ENCODE measurements at places on chromosomes 6 and 20.

DNA sequence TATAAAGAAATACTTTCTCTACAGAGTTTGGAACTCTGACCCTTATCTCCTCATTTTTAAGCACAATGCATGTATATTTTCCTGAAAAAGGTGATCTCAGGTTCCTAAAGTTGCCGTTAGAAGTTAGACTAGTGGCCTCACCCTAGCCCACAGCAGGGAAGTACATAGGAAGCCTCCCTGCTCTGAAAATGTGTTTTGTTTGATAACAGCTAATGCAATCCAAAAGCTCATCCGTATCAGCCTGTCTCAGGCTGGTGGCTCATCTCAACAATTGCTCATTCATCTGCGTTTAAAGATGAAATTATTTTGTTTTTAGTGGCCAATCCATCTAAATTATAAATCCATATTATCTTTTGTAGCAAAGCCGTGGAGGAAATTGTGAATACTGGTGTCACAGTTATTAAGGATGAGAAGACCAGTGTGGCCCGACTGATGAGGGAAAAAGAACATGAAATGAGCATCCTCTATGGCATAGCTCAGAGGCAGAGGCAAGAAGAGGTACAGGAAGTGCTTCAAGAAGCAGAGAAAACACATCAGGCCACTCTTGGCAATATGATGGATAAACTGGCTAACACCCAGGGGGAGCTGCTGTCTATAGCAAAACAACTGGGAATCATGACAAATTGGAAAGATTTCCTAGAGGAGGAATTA, 20.1 kb downstream of the C6orf163 start:
- no peak for DNase-seq

- no peak for DNase-seq
Observed at GRCh38 chr20:14178952-14179351, 158.5 kb downstream of the FLRT3 start.

- DNase-seq, result no peak
Observed at GRCh38 chr6:2733736-2734480, 16.8 kb downstream of the MYLK4 start.

GRCh38 chr6:123105561-123105960, 109.5 kb downstream of the CLVS2 start:
- DNase-seq, result no peak

- DNase-seq, result no peak
Observed at GRCh38 chr20:59300333-59301081, at the start of gene EDN3. TSS of gene EDN3 (plus strand) at chr20:59300611. CDS start at chr20:59300813, 202 bp downstream.

- no peak for DNase-seq
Observed at GRCh38 chr20:18191306-18191705, 53.6 kb downstream of the KAT14 start.

DNA sequence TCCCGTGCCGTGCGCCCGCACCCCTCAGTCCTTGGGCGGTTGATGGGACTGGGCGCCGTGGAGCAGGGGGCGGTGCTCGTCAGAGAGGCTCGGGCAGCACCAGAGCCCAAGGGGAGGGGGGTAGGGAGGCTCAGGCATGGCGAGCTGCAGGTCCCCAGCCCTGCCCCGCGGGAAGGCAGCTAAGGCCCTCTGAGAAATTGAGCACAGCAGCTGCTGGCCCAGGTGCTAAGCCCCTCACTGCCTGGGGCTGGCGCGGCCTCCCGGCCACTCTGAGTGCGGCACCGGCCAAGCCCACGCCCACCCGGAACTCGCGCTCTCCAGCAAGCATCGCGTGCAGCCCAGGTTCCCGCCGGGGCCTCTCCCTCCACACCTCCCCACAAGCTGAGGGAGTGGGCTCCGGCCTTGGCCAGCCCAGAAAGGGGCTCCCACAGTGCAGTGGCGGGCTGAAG, 16.4 kb downstream of the SOX4 start:
- DNase-seq, result no peak

GRCh38 chr20:50513169-50514034, 3.2 kb downstream of the PTPN1 start:
- DNase-seq, result no peak

- no peak for DNase-seq
Observed at GRCh38 chr20:2799688-2800520, 523 bp downstream of the CPXM1 start.

GRCh38 chr6:52667572-52667971, 3.3 kb upstream of the TMEM14A start:
- no peak for DNase-seq

- no peak for DNase-seq
Observed at GRCh38 chr6:114886670-114887436, 544.0 kb upstream of the HS3ST5 start.

GRCh38 chr6:55180258-55180657, 5.9 kb downstream of the HCRTR2 start:
- DNase-seq, result no peak

GRCh38 chr6:35209081-35209480, 4.7 kb upstream of the SCUBE3 start:
- DNase-seq, result no peak

- peak; percentile 92 for DNase-seq
Observed at GRCh38 chr6:130602151-130602770, 224.9 kb upstream of the SMLR1 start.

- DNase-seq, result no peak
Observed at GRCh38 chr6:87944541-87944954, 103.1 kb upstream of the SPACA1 start.

- DNase-seq, result no peak
Observed at GRCh38 chr6:79646006-79646405, 14.9 kb downstream of the SH3BGRL2 start.

GRCh38 chr6:3584606-3585005, 127.8 kb upstream of the SLC22A23 start:
- DNase-seq, result no peak

- DNase-seq, result no peak
Observed at GRCh38 chr6:3325210-3325609, 66.5 kb downstream of the PSMG4 start.

DNA sequence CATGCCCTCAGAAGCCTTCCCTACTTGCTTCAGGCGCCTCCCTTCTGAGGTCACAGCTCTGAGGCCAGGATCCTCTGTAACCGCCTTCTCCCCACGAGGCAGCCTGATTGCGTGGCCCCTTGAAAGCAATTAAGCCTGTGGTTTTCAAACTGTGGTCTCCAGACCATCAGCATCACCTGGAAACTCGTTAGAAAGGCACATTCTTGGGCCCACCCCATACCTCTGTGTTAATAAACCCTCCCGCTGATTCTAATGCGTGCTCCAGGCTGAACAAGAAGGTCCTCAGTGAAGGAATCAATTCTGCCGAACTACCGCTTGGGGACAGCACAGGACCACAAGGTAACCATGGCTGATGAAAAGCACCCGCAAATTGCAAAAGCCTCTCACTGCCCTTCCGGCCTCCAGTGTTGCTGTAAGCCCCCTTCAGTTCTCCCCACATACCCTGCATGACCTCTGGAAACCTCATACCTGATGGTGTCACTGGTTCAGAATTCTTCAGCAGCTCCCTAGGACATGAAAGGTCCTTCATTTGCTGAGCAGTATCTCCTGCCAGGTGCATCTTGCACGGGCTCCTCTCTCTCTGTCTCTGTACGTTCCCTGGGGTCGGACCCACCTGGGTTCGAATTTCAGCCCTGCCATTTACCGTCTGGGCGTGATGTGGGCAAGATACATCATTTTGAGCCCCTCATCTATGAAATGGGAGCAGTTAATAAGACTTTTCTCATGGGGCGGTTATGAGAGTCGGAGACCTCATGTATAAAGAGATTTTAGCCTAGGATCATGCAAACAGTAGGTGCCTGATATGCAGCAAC, 93.3 kb upstream of the RNF24 start:
- peak; percentile 77 for DNase-seq

DNA sequence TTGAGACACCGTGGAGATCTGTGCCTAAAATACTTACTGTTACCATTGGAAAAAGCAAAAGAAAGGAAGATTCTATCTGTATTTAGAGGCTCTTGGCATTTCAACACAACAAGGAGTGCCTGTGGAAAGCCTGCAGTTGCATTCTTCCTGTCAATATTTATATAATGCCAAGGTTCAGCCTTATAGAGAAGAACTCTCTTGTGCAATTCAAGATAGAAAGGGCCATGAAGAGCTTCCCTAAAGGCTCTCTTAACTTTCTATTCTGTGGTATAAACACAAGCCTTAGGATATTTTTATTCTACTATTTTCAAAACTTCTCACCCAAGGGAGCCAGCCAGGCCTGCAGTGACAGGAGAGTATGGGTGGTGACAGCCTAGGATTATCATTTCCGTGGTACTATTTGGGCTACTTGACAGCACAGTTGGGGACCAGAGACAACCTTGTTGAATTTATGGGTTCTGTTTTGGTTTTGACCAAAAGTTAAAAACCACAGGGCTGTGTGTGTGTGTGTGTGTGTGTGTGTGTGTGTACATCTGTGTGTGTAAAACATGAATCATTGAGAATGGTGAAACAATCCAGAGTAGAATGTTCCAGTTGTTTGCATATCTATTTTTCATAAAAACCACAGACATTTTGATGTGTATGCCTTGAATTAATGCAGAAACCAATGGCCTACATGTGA, 700.9 kb upstream of the SLC35B3 start:
- peak; percentile 42 for DNase-seq

- no peak for DNase-seq
Observed at GRCh38 chr20:40232273-40232672, 456.8 kb downstream of the MAFB start.

- no peak for DNase-seq
Observed at GRCh38 chr6:11386323-11386722, 151.2 kb upstream of the TMEM170B start.

DNA sequence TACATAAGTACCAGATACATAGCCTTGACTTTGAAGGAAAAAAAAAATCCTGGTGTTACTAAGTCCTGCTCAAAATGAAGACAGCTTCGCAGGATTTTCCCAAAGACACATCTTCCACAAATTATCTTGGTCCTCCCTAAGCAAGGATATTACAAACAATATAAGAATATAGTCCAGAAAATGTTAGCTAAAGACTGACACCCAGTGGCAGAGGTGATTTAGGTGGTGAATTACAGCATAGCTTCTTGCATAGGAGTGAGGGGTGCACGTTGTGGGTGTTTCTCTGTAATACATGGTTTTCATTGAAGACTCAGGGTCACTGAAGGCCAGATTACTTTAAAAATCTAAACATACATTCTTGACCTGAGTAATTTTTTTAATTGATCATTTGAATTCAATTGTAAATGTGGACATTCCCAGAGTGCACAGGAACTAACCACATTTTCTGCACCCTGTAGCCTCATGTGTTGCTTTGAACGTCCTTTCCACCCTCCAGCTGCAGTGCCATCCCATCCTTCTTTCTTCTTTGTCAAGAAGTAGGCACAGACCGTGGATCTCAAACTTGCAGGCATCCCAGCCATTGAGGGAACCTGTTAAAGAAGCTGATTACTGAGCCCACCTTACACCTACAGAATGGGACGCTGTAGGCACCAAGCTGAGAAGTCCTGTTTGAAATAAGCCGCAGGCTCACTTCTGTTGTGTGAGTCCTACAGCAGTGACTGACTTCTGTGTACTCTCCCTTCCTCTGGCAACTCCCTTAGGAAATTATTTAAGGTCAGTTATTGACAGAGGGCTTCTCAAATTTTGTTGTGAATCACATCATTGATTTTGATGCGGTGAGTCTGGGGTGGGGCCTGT, 102.6 kb downstream of the PERP start:
- DNase-seq, result no peak

DNA sequence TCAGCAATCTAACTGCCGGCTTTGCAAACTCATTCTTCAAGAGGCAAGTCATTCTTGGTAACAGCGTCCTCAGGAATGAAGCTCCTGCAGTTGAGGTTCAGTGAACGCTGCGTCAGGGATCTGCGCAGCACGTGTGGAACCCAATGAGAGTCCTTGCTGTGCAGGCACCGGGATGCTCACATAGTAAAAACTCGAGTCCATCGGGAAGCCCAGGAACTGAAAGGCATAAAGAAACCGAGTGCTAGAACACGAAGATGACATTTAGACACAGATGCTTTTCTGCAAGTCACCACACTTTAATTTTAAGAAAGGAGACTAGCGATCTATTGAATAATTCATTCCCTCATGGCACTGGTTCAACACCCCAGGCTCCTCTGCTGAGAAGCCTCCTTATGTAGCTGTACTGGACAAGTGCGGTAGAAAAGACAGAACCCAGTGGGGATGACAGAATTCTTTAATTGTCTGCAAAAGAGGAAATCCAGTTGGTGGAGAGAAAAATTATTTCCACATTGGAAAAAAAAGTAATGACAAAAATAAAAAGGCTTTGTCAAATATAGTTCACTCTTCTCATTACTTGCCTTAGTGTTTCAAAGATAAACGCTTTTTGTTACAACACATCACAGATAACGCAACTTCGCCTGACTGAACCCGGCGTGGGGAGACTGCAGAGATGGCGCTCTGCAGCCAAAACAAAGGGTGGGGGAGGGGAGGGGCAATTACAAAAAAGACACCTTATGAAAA, 1.9 kb upstream of the AFDN start:
- no peak for DNase-seq

- DNase-seq, result no peak
Observed at GRCh38 chr6:158815907-158816306, 3.3 kb downstream of the EZR start.

GRCh38 chr6:132712366-132712765, 1.5 kb downstream of the VNN1 start:
- no peak for DNase-seq

DNA sequence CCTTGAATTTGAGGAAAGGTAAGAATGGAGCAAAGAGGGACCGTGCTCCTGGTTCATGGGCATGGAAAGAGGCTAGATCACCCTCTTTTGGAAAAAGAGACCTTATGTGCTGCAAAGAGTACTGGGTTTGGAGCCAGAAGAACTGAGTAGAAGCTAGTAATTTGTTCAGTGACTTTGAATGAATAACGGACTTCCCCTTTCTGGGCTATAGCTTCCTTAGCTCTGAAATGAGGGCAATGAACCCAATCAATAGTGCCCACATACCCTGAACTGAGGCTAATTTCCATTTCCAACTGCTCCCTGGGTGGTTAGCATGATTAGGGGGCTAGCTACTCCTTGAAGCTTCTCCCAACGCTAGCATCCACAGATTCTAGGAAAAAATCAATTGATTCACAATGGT, 121.4 kb downstream of the UNC5CL start:
- DNase-seq, result no peak

DNA sequence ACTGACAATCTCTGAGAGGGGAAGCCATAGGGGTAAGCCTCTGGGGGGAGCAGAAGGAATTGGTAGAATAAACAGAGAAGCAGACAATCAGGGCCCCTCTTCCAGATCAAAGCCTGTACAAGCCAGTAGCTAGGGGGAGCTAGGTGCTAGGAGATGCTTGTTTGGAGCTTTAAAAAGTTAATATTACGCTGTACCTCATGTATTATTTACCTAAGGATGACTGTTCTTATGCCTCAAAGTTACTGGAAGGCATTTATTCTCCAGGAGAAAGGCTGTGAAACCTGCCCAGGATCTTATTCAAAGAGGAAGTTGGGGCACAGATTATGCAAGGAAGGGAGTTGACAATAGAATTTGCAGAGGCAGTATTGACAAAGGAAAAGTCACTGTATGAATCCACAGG, 111.8 kb upstream of the SLC35F1 start:
- no peak for DNase-seq

DNA sequence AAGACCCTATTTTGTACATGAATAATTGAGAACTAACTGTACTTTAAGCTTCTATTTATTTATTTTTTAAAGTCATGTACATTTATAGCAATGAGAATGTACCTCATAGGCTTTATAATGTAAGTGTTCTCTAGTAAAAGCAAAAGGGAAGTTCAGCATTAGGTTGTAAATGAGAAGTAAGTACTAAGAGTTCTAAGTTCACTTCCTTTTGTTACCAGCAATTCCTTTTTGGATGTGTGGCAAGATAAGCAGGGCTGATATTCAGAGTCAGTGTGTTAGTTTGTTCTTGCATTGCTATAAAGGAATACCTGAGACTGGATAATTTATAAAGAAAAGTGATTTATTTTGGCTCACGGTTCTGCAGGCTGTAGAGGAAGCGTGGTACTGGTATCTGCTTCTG, 54.0 kb upstream of the CCN2 start:
- DNase-seq, result no peak

GRCh38 chr20:59102841-59103299, 60.3 kb upstream of the PRELID3B start:
- DNase-seq, result no peak

Data from fibroblast of skin of left biceps (primary cell).